ENCODE measurements at places on chromosomes 4 and X.

GRCh38 chr4:110514889-110515479 lies 39.0 kb downstream of the ENPEP start:
- no peak for DNase-seq

GRCh38 chr4:26268246-26268645 lies 52.6 kb upstream of the RBPJ start:
- no peak for DNase-seq

DNA sequence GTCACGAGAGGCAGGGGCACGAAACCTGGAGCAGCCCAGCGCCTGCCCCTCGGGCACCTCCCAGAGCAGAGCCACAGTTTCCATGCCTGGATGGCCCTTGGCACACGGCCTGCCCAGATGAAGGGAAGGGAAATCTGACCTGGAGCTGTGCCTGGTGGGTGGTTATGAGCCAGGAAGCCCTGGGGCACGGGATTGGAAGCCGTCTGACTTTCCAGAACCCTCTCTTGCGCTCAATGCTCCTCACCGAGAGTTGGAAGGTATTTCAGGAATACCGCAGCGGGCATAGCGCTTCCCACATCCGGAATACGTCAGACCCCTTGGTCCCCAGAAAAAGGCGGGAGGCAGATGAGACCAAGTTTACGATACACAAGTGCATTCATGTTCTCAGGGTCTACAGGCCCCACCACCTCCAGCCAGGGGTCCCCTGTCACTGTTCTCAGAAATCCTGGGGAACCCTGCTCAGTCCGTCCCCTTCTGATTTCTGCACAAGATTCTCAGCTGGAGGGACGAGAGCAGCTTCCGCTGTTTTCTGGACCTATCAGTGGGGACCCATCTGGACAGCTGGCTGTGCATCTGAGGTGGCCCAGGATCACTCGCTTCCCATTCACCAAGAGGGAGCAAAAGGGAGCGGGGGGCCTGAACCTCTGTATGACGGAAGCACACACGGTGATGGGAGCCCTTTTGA lies 172.9 kb downstream of the AFAP1 start:
- no peak for DNase-seq

- no peak for DNase-seq
Observed at GRCh38 chr4:140049849-140050637, 103.9 kb downstream of the MAML3 start.

GRCh38 chr4:88697141-88697540 lies 488 bp downstream of the NAP1L5 start:
- no peak for DNase-seq

GRCh38 chr4:146095091-146095690 lies 80.3 kb upstream of the LSM6 start:
- DNase-seq, result no peak

GRCh38 chr4:111556141-111556781 lies 589.0 kb upstream of the FAM241A start:
- DNase-seq, result no peak

- no peak for DNase-seq
Observed at GRCh38 chr4:137998666-137999429, 243.3 kb downstream of the SLC7A11 start.

- no peak for DNase-seq
Observed at GRCh38 chrX:41600291-41600690, 88.5 kb upstream of the GPR34 start.

DNA sequence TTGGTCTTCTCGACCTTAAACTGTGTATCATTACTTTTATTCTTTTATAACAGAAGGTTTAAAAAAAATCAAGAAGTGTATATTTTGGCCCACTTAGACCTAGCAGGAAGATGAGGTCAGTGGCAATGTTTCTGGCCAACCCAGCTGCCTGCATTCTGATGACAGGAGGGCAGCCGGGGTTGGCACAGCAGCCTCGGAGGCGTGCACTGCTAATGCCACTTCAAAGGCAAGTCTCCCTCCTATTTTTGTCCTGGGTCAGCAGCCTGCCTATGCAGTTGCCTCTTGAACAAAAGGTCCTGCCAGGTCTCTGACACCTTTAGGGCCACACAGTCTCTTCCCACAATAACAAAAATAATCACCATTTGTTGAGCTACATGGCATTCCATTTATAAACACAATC lies 89.4 kb upstream of the MYOZ2 start:
- DNase-seq, result no peak

DNA sequence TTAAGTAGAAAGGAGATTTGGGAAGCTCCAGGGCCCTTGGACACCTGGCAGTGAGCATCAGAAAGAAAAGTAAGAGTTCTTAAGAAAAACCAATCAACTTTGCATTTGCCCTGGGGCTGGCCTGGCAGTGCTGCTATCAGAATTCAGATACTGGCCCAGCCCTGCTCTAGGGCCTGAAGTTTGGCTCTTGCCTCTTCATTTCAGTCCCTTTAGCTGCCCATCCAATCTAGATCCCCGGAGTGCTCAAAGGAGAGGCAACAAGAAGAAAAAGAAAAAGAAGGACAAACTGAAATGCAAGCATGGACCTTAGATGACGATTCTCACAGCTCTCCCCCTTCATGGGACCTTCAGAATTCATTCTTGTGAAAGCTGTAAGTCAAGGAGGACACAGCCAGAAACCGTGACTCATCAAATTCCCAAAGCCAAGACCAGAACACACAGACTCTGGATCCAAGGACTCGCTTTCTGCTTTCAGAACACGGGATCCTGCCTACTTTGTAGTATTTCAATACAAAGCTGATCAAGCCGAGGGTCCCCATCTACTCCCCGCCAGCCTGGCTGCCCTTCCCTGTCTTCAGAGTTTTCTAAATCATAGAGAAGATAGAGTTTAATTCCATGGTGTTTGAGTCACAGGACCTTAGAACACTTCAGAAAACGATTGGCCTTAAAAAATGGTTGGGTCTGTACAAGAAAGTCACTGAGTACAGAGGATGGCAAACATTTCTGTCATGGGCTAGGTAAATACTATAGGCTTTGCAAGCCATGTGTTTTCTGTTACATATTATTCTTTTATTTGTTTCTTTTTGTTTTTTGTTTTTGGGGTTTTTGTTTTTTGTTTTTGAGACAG lies 103.7 kb downstream of the RBM47 start:
- no peak for DNase-seq

DNA sequence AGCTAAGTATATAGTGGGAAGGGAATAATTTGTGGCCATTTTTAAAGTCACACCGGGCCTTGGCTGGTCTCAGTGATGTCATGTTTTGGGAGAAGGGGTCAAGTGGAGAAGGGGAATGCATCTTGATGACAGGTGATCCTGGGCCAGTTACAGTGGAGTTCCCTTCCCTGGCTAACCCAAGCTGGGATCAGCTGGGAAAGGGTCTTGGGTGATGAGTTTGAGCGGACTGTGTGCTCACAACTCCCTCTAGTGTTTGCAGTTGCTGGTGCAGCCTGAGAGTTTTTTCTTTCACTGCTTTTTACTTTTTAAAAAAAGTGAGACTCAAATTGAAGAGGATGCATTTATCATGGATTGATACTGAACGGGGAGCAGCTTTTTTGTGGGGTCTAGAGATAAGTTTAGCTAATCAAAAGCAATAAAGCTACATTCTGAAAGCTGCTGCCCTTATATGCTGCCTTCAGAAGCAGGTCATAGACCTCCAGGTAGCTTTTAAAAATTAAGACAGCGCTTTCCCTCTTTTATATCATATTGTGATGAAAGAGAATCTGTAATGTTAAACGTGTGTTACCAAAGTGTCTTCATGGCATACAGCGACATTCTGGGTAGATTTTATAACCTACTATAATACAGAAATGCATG lies 164.7 kb downstream of the DCLK2 start:
- no peak for DNase-seq

DNA sequence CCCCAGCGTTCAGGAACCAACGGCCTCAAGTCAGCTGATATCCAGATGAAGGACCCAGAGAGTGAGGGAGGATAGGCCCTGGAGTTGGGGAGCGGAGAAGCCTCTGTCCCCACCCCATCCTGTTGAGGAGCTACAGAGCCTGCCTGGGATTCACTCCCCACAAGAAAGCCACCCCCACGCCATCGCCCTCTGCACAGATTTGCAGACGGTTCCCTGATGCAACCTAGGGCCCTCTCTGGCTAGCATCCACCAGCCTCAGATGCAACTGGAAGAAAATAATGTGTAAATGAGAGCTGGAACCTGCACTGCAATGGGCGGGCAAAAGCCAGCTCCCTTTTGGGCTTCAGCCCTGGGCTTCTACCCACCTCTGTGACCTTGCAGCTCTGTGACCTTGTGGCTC lies 185.6 kb downstream of the BCOR start:
- DNase-seq, result no peak

DNA sequence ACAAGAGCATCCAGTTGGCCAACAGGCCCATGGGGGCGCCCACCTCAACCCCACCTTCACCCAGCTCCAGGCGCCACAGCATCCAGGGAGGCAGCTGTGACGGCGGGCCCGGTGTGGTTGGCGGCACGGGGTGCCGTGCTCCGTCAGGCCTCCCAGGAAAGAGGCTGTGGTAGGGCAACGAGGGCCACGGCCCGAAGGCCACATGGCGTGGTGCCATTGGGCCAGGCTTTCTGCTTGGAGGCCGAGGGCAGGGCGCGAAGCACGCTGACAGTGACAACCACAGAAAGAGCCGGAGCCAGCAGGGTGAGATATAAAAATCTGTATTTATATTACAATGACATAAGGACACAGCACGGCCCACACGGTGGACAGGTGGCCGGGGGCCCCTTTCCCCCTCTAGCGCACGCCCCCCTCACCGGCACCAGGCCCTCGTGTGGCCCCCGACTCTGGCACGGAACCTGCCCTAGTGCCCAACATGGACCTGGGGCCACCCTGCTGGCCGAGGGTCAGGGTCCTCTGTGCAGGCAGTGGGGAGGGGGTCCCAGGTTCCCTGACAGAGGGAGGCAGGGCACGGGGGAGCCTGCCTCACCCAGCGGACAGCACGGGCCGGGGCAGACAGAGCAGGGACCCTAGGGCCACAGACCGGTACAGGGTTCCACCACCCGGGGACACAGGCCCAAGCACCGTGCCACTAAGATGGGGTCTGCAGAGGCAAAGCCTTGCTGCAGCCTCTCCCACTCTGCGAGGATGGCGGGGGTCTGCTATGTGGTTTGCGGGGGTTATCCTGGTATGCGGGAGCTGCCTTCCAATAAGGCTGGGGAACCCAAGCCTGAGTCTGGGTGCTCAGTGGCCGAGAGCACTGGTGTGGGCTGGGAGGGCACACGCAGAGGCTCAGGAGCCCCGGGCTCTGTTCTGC lies 5.5 kb upstream of the HAUS3 start:
- no peak for DNase-seq

GRCh38 chr4:1249148-1249730 lies 309 bp upstream of the CTBP1 start:
- DNase-seq, result peak; percentile 62

- no peak for DNase-seq
Observed at GRCh38 chr4:139582044-139582443, 26.0 kb upstream of the SETD7 start.

- DNase-seq, result no peak
Observed at GRCh38 chr4:22869235-22869634, 176.5 kb downstream of the GBA3 start.

GRCh38 chrX:50996930-50997329 lies 86.4 kb downstream of the BMP15 start:
- DNase-seq, result no peak

DNA sequence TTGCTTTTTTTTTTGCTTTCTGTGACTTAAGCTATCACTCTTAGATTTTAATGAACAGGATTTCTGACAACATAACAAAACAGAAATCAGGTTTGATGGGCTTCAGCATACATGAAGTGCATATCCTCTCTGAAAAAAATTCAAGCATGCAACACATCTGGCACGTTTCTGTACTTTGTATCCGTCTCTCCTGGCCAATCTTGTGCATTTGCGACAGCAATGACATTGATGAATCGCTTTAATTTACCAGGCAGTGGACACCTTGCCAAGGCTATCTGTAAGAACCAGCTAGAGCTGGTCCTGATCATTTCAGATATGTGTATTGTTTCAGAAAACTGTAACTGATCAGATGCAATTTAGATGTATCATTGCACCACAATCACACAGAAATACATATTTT lies 93.3 kb downstream of the CCSER1 start:
- no peak for DNase-seq

GRCh38 chr4:28890949-28891775 lies 1829.0 kb upstream of the PCDH7 start:
- no peak for DNase-seq

- DNase-seq, result no peak
Observed at GRCh38 chr4:8434251-8435073, 6.1 kb downstream of the ACOX3 start.

GRCh38 chrX:95382799-95383198 lies 1301.8 kb upstream of the DIAPH2 start:
- no peak for DNase-seq

- no peak for DNase-seq
Observed at GRCh38 chrX:44352758-44353157, 9.3 kb upstream of the EFHC2 start.

DNA sequence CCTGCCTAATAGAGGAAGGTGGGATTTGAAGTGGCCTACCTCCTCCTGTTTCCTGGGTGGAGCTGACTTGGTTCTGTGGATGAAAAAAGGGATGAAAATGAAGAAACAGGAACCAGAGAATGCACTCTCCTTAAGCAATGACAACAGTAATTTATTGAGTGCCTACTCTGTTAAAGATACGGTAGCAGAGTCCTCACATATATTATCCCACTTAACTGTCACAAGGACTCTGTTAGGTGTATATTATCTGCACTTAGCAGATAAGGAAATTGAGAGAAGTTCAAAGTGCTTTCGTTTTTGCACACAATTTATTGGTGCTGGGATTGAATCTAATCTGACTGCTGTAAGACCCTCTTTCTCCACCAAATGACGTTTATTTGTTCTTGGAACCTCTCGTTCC lies 301.2 kb downstream of the PACRGL start:
- DNase-seq, result no peak

- no peak for DNase-seq
Observed at GRCh38 chrX:124347242-124347641, 879 bp downstream of the SH2D1A start.

GRCh38 chr4:120703908-120704307 lies 218.6 kb downstream of the PRDM5 start:
- DNase-seq, result no peak

- no peak for DNase-seq
Observed at GRCh38 chr4:147793569-147794313, 61.9 kb downstream of the ARHGAP10 start.

GRCh38 chrX:10571260-10571659 lies 49.1 kb downstream of the MID1 start:
- no peak for DNase-seq

- no peak for DNase-seq
Observed at GRCh38 chr4:169099771-169100180, 89.7 kb upstream of the CBR4 start.

DNA sequence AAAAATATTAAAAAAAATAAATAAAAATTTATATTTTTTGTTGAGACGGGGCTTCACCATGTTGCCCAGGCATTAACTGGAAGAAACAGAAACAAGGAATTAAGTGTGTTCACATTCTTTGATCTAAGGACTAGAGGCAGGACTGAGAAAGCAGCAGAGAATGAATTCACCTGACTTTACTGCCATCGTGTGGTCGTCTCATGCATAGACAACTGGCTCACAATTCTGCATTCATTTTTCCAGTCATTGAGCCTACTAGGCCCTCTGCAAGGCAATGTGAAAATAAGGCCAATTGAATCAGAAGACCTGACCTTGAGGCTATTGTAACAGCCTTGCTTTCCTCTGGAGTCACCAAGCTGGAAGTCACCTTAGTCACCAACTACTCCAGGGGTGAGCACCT lies 37.4 kb downstream of the LHFPL1 start:
- no peak for DNase-seq

Measured in stimulated activated CD4-positive, alpha-beta T cell treated with anti-CD3 and anti-CD28 coated beads, Interleukin-1b, Interleukin-23, amount 100 ng/mL, for 1 hour (primary cell).